ENCODE measurements at places on chromosomes 1 and 21. TPM values are rescaled to one million over a fixed set of nuclear protein-coding genes. Genes with fewer than 3 reads are reported as not detected.

The CNR2 gene
- total RNA-seq, result 0.35 TPM

The KRTAP10-10 gene
- not detected for total RNA-seq

The FAM72B gene
- 34.6 TPM for total RNA-seq

- peaks cover 13% of the 10 kb centered on the region for H3K36me3 ChIP-seq
- no peaks in the 10 kb centered on the region for H3K4me1 ChIP-seq
- DNase-seq, result no peak
- no peak overlapping the region for H3K27ac ChIP-seq
Measured at GRCh38 chr1:41547781-41548560, 63.5 kb upstream of the EDN2 start.

DNA sequence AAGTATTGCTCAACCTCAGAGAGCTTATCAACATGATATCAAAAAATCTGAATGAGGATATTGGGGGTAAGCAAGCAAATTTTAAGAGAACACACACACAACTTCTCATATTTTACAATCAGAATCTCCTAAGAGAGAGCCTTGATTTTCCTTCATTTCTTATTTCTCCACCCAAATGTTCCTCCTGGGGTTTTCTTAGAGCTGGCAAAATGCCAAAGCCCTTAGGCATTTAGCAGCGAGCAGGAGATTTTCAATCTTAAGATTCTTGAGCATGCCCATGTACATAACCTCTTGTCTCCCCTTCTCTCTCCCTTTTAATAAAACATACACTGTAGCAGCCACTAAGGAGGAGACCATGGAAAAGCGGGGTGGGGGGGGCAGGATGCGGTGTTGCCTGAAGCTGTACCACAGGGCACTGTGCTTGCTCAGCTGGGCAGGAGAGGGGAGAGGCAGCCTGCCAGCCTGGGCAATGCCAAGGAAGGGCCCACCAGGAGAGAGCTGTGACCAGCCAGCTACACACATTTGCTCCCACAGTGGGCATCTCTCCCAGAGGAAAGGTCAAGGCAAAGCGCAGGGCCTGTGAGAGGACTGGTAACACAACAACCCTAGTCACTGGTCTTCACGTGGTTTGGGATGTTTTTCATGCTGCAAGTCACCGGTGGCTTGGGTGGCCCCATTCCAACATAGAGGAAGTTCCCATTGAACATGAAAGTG lies 4.3 kb downstream of the BRINP2 start:
- DNase-seq, result no peak
- no peaks in the 10 kb centered on the region for H3K27me3 ChIP-seq

DNA sequence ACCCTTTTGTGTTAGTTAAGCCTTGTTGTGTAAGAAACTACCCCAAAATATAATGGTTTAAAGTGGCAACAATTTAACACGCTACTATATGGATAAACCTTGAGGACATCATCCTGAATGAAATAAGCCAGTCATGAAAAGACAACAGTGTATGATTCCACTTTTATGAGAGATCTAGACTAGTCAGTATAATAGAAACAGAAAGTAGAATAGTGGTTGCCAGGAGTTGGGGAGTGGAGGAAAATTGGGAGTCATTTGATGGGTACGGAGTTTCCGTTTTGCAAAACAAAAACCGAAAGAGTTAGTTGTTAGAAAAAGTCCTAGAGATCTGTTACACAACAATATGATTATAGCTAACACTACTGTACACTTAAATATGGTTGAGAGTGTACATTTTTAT lies 16.0 kb upstream of the CHIA start:
- H3K4me3 ChIP-seq, result peak overlapping the region; percentile 66
- peak overlapping the region; percentile 21 for H3K27ac ChIP-seq

GRCh38 chr1:153353226-153353947 lies 4.3 kb upstream of the S100A9 start:
- H3K4me1 ChIP-seq, result peaks cover 18% of the 10 kb centered on the region
- no peak overlapping the region for H3K4me3 ChIP-seq
- H3K36me3 ChIP-seq, result no peaks in the 10 kb centered on the region
- H3K27me3 ChIP-seq, result peaks cover 20% of the 10 kb centered on the region
- H3K27ac ChIP-seq, result no peak overlapping the region
- no peak for DNase-seq

The TTC22 gene
- total RNA-seq, result 15.3 TPM

- no peaks in the 10 kb centered on the region for H3K27me3 ChIP-seq
- no peaks in the 10 kb centered on the region for H3K36me3 ChIP-seq
- peak; percentile 32 for DNase-seq
- peaks cover 68% of the 10 kb centered on the region for H3K4me1 ChIP-seq
- H3K4me3 ChIP-seq, result peak overlapping the region; percentile 67
Measured at GRCh38 chr1:155540000-155540874, 22.4 kb downstream of the ASH1L start.

DNA sequence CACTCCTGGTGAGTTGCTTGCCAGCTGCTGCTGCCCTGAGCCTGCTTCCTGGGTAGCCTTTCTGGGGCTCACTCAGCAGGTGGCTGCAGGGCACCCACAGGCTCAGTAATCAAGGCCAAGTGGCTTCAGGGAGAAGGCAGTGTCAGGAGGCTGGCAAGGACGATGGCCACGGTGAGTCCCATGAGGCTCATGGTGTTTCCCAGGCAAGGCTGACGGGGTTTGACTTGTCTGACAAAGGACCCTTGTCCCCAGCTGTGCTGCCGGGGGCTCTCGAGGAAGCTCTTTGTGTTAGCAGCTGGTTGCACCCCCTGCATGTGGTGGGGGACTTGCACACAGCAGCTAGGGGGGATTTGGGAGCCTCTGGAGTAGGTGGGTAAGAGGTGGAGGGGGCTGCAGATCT lies 190.5 kb upstream of the C1orf174 start:
- H3K4me1 ChIP-seq, result peaks cover 10% of the 10 kb centered on the region
- H3K4me3 ChIP-seq, result no peak overlapping the region
- peaks cover 5% of the 10 kb centered on the region for H3K36me3 ChIP-seq
- no peak overlapping the region for H3K27ac ChIP-seq
- DNase-seq, result no peak

GRCh38 chr1:16180291-16180824 lies 24.5 kb upstream of the EPHA2 start:
- H3K27ac ChIP-seq, result no peak overlapping the region
- no peak for DNase-seq
- H3K4me1 ChIP-seq, result no peaks in the 10 kb centered on the region
- H3K36me3 ChIP-seq, result no peaks in the 10 kb centered on the region
- H3K27me3 ChIP-seq, result no peaks in the 10 kb centered on the region

GRCh38 chr1:5637171-5637570 lies 355.1 kb downstream of the NPHP4 start:
- peaks cover 13% of the 10 kb centered on the region for H3K27me3 ChIP-seq
- H3K27ac ChIP-seq, result no peak overlapping the region
- DNase-seq, result peak; percentile 19
- no peak overlapping the region for H3K4me3 ChIP-seq
- no peaks in the 10 kb centered on the region for H3K36me3 ChIP-seq

DNA sequence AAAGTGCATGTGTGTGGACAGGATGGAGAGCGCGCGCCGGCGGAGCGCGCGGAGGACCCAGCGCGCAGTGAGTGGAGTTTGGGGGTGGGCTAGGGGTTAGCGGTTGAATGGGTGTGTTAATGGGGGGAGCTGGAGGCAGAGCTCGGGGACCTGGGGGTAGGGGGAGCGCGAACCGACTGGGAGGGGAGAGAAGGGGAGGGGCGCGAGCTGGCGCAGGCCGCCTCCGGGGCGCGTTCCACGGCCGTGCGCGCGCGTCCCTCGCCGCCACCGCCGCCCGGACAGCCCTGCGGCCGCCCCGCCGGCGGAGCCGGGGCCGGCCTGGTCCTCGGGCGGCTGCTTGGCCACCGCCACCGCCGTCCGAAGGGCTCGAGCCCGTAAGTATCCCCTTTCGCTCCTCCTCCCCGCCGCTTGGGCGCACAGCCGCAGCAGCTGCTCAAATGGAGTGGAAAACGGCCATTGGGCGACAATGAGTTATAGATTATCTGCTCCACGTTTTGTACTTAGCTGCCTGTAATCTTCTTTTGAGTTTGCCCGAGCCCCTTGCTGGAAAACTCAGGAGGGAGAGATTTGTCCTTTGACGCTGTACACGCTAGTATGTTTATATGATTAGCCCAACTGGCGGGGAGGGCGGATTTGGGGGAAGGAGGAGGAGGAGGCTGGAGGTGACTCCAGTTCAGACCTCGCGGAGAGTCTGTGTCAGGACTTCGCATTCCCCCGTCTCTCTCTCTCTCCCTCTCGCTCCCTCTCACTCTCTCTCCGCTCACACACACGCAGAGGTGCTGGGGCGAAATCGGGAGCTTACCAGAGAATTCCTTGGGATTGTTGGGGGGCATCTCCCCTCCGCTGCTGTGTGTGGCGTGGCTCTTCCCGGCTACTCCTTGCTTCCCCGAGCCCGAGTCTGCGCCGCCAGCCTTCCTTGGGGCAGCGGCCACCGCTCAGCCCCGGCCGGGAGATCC lies at the start of gene ADGRL2:
Gene ADGRL2 (plus strand): TSS at position 240 of the 956 bp plus-strand sequence. CDS start 36,051 bp downstream, outside the sequence.
- H3K27me3 ChIP-seq, result peaks cover 52% of the 10 kb centered on the region
- peaks cover 13% of the 10 kb centered on the region for H3K4me1 ChIP-seq
- H3K4me3 ChIP-seq, result peak within 1 kb of the TSS; percentile 76
- DNase-seq, result peak; percentile 18
- H3K36me3 ChIP-seq, result no peaks in the 10 kb centered on the region
- no peak within 1 kb of the TSS for H3K27ac ChIP-seq

The NUAK2 gene
- 5.4 TPM for total RNA-seq

The ZBTB40 gene
- 20.2 TPM for total RNA-seq

GRCh38 chr1:5376538-5377247 lies 615.5 kb downstream of the NPHP4 start:
- no peaks in the 10 kb centered on the region for H3K4me1 ChIP-seq
- DNase-seq, result no peak
- H3K27me3 ChIP-seq, result no peaks in the 10 kb centered on the region
- no peaks in the 10 kb centered on the region for H3K36me3 ChIP-seq
- no peak overlapping the region for H3K4me3 ChIP-seq
- H3K27ac ChIP-seq, result no peak overlapping the region

DNA sequence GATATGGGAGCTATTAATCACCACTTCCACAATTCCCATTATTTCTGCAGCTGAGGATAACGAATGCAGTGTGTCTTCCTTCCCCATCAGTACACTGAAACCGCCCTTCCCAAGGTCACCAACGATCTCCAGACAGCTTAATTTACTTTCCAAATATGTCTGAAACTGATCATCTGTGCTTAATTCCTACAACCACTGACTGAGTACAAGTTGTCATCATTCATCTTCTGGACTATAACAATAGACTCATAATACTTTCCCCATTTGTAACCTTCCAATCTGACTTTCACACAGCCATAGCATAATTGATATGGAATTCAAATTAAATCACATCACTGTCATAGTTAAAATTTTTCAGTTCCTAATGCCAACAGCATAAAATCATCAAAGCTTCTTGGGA lies 17.4 kb downstream of the DNM3 start:
- H3K27me3 ChIP-seq, result no peaks in the 10 kb centered on the region
- no peak overlapping the region for H3K4me3 ChIP-seq
- no peak for DNase-seq

The SASS6 gene
- total RNA-seq, result 14.3 TPM

- no peak overlapping the region for H3K27ac ChIP-seq
- no peak for DNase-seq
- peaks cover 6% of the 10 kb centered on the region for H3K36me3 ChIP-seq
- H3K4me1 ChIP-seq, result peaks cover 15% of the 10 kb centered on the region
- no peak overlapping the region for H3K4me3 ChIP-seq
Measured at GRCh38 chr1:214571281-214571680, 19.9 kb upstream of the PTPN14 start.

The LCE2B gene
- not detected for total RNA-seq

DNA sequence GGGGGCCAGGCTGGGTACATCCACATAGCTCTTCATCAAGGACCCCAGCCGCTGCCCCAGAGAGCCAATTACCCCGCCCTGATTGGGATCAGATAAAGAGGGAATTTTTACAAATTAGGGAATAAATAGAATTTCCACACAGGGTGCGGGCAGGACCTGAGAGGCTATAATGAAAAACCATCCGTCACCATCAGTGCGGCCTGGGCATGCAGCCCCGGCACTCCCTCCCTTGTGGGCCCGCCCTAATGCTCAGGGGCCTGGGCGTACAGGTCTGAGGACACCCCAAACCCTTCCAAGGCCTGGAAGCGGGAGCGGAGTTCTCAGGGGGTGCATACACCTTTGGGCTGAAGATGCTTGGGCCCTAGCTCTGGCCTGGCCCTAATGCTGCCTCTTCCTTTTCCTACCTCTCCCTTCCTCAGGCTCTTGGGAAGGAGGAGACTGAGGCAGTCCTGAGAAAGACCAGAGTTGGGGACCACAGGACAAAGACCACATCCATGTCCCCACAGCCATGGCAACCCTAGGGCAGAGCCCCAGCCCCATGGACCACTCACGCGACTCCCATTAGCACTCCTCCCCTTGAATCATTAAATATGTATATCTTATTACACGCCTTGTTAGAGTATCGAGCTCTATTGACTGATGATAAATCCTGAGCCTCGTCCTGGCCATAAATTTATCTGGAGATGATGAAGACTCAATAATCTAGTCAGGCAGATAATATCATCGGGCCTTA lies 16.3 kb downstream of the DMAP1 start:
- no peak overlapping the region for H3K27ac ChIP-seq
- no peak overlapping the region for H3K4me3 ChIP-seq
- no peaks in the 10 kb centered on the region for H3K27me3 ChIP-seq

The TRABD2B gene
- total RNA-seq, result not detected

The KANK4 gene
- total RNA-seq, result not detected

GRCh38 chr1:19484338-19484797 lies 971 bp downstream of the CAPZB start:
- peak; percentile 43 for DNase-seq
- H3K4me3 ChIP-seq, result peak overlapping the region; percentile 96
- peaks cover 80% of the 10 kb centered on the region for H3K4me1 ChIP-seq
- peak overlapping the region; percentile 52 for H3K27ac ChIP-seq
- H3K27me3 ChIP-seq, result no peaks in the 10 kb centered on the region

- H3K36me3 ChIP-seq, result no peaks in the 10 kb centered on the region
- no peak overlapping the region for H3K27ac ChIP-seq
- H3K4me3 ChIP-seq, result peak overlapping the region; percentile 55
- peaks cover 77% of the 10 kb centered on the region for H3K27me3 ChIP-seq
- peaks cover 14% of the 10 kb centered on the region for H3K4me1 ChIP-seq
Measured at GRCh38 chr1:20223551-20224419, 37.5 kb upstream of the PLA2G2C start.

DNA sequence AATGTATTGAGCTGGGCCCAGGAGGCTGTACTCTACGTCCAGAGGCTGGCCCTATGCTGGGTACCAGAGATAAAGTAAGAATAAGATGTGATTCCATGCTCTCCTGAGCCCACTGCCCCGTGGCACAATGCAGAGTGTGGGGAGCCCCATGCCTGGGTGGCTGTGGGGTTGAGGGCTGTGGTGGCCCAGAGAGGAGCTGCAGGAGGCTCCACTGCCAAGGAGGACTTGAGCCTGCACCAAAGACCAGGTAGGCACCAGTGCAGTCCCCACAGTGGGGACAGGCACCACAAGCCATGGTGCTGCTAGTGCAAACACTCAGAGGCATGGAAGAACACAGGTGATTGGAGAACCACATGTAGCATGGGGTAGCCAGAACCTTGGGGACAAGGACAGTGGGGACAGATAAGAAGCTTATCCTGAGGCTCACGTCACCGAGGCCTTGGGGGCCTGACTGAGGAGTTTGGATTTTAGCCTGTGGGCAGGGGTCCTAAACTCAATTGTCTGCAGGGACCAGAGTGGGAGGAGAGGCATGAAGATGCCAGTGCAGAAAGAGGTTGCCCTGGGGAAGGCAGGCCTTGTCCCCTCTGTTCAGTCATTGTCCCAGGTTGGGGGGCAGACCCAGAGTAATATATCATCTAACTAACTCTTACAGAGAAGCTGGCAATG lies 21.9 kb upstream of the EPS8L3 start:
- no peak overlapping the region for H3K4me3 ChIP-seq
- H3K27me3 ChIP-seq, result no peaks in the 10 kb centered on the region
- H3K36me3 ChIP-seq, result peaks cover 8% of the 10 kb centered on the region
- H3K27ac ChIP-seq, result no peak overlapping the region
- peaks cover 29% of the 10 kb centered on the region for H3K4me1 ChIP-seq
- DNase-seq, result no peak

GRCh38 chr1:55987491-55988249 lies 591.7 kb downstream of the PLPP3 start:
- H3K4me3 ChIP-seq, result no peak overlapping the region
- H3K36me3 ChIP-seq, result no peaks in the 10 kb centered on the region
- H3K27ac ChIP-seq, result no peak overlapping the region
- DNase-seq, result no peak
- no peaks in the 10 kb centered on the region for H3K27me3 ChIP-seq

Data from activated T-cell treated with anti-CD3 and anti-CD28 coated beads, Interleukin-2, amount 50 U/mL, for 72 hours (primary cell).